ENCODE measurements at places on chromosomes 1 and 21. TPM values are rescaled to one million over a fixed set of nuclear protein-coding genes. Genes with fewer than 3 reads are reported as not detected.

Gene KCNJ15
- total RNA-seq = 0.38 TPM

Gene CD55
- total RNA-seq = 29.9 TPM

Gene AMY1A
- not detected for total RNA-seq

Gene SLAMF9
- 0.28 TPM for total RNA-seq

Gene RNU1-4
- under 0.01 TPM for total RNA-seq

Gene CASZ1
- 0.56 TPM for total RNA-seq

Gene CD101
- under 0.01 TPM for total RNA-seq

Gene TNFSF18
- 0.58 TPM for total RNA-seq

Gene S100A3
- total RNA-seq = 2.8 TPM

Gene SPATA17
- total RNA-seq = 1.1 TPM

Gene LACTBL1
- not detected for total RNA-seq

Gene AMY1B
- total RNA-seq = not detected

Gene FNDC5
- 0.85 TPM for total RNA-seq

Gene VANGL2
- 0.28 TPM for total RNA-seq

Gene VHLL
- total RNA-seq = not detected

Gene LRRN2
- total RNA-seq = not detected

Gene GPR153
- 2.1 TPM for total RNA-seq
